IMR-90 (cell line): ENCODE measurements at places on chromosomes 5 and 9. TPM values are rescaled to one million over a fixed set of nuclear protein-coding genes. Genes with fewer than 3 reads are reported as not detected.

Gene CDH12
- total RNA-seq: not detected in 2 replicates

Gene KCTD16
- total RNA-seq: 1.1 and 1.4 TPM in 2 replicates

Gene CCNJL
- total RNA-seq: 2.0 and 2.8 TPM in 2 replicates

Gene ACTL7B
- not detected in 2 replicates for total RNA-seq

Gene SLC6A3
- not detected in 2 replicates for total RNA-seq

Gene UNC13B
- 12.2 and 14.3 TPM in 2 replicates for total RNA-seq

Gene PCDHGA12
- 8.8 and 9.7 TPM in 2 replicates for total RNA-seq

Gene TEK
- 10.8 and 11.7 TPM in 2 replicates for total RNA-seq

Gene PCDHGC5
- 2.5 and 2.9 TPM in 2 replicates for total RNA-seq

Gene LRRC14B
- not detected in 2 replicates for total RNA-seq

Gene WHRN
- total RNA-seq: 0.18 and 0.28 TPM in 2 replicates

Gene ECSCR
- 3.1 and 3.9 TPM in 2 replicates for total RNA-seq

Gene SUB1
- 19.5 and 90.5 TPM in 2 replicates for total RNA-seq

Gene C5orf52
- not detected in 2 replicates for total RNA-seq

Gene KLHL9
- 46.4 and 68.6 TPM in 2 replicates for total RNA-seq

Gene NSMF
- total RNA-seq: 7.7 and 10.0 TPM in 2 replicates

Gene FAM13B
- 15.1 and 21.9 TPM in 2 replicates for total RNA-seq

Gene SMIM33
- total RNA-seq: not detected in 2 replicates

Gene ACTBL2
- total RNA-seq: 1.6 and 1.7 TPM in 2 replicates

Gene TMEM174
- total RNA-seq: not detected in 2 replicates

Gene ZNF346
- 14.7 and 15.1 TPM in 2 replicates for total RNA-seq

Gene GIN1
- 2.9 and 6.4 TPM in 2 replicates for total RNA-seq

Gene IFNK
- total RNA-seq: not detected in 2 replicates

Gene LRRC19
- not detected in 2 replicates for total RNA-seq

Gene SKIC3
- total RNA-seq: 145 and 184 TPM in 2 replicates

Gene ESM1
- total RNA-seq: 8.9 and 10.2 TPM in 2 replicates

Gene C9orf152
- total RNA-seq: not detected in 2 replicates

Gene OBP2B
- not detected in 2 replicates for total RNA-seq

Gene QRFP
- total RNA-seq: not detected in 2 replicates

Gene CARTPT
- not detected in 2 replicates for total RNA-seq

Gene THBS4
- 0.83 and 0.90 TPM in 2 replicates for total RNA-seq

Gene HACD4
- 2.2 and 2.8 TPM in 2 replicates for total RNA-seq

Gene PCDHB16
- 0.18 and 0.56 TPM in 2 replicates for total RNA-seq

Gene SNX18
- total RNA-seq: 50.0 and 67.8 TPM in 2 replicates

Gene ADAMTS12
- 49.2 and 51.3 TPM in 2 replicates for total RNA-seq

Gene FGF10
- total RNA-seq: not detected in 2 replicates

Gene HAVCR1
- total RNA-seq: not detected in 2 replicates

Gene CLIC3
- total RNA-seq: 0.18 and 0.28 TPM in 2 replicates

Gene SAXO1
- total RNA-seq: under 0.01 TPM in 1 of 2 replicates, not detected in the other

Gene BTNL3
- not detected in 2 replicates for total RNA-seq

Gene MLANA
- total RNA-seq: not detected in 2 replicates

Gene SH3GL2
- under 0.01 TPM in 1 of 2 replicates, not detected in the other for total RNA-seq

Gene STKLD1
- 0.28 and 0.54 TPM in 2 replicates for total RNA-seq

Gene RFX3
- 2.5 and 2.7 TPM in 2 replicates for total RNA-seq

Gene LCNL1
- not detected in 2 replicates for total RNA-seq

Gene NAIP
- 1.3 and 1.7 TPM in 2 replicates for total RNA-seq

Gene PROB1
- under 0.01 TPM in 2 replicates for total RNA-seq

Gene ANKRD34B
- total RNA-seq: not detected in 2 replicates

Gene ADAMTS16
- 0.18 and 0.28 TPM in 2 replicates for total RNA-seq

Gene TLX3
- total RNA-seq: not detected in 2 replicates

Gene FBLL1
- under 0.01 and 0.18 TPM in 2 replicates for total RNA-seq

Gene ZNF483
- total RNA-seq: 0.90 and 1.4 TPM in 2 replicates

Gene MUSK
- total RNA-seq: under 0.01 and 0.18 TPM in 2 replicates

Gene PGGT1B
- total RNA-seq: 17.2 and 19.2 TPM in 2 replicates

Gene SPINK4
- not detected in 2 replicates for total RNA-seq
